ENCODE measurements at places on chromosomes 11 and 22.

DNA sequence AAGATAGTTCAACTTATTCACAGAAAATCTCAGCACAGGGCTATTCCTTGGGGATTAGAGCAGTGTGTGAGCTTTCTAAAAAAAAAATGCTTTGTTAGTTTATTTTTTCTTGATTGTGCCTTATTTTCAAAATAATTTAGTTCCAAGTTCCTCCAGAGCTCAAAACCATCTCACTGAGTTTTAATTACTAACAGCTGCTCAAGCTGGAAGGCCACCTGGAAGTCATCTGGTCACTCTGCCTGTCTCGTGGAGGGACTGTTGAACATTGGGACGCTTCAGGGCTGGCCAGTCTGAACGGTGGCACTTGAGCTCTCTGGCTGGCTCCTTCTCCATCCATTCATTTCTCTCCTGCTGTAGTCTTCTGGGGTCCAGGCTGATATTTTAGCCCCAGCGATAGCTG, 4.0 kb downstream of the OR51E1 start:
- DNase-seq = no peak

GRCh38 chr11:72998676-72999075, 143.4 kb downstream of the FCHSD2 start:
- DNase-seq = no peak

- no peak for DNase-seq
Observed at GRCh38 chr11:122103321-122103720, 12.7 kb downstream of the BLID start.

DNA sequence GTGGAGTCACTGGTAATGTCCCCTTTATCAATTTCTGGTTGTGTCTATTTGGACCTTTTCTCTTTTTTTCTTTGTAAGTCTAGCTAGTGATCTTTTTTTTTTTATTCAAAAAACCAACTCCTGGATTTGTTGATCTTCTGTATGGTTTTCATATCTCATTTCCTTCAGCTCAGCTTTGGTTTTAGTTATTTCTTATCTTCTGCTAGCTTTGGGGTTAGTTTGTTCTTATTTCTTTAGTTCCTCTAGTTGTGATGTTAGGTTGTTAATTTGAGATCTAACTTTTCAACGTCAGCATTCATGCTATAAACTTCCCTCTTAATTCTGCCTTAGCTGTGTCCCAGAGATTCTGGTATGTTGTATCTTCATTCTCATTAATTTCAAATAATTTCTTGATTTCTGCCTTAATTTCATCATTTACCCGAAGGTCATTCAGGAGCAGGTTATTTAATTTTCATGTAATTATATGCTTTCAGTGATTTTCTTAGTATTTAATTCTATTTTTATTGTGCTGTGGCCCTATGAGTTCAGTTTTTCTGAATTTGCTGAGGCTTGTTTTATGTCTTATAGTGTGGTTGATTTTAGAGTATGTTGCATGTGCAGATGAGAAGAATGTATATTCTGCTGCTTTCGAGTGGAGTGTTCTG, 29.0 kb downstream of the PI4KA start:
- no peak for DNase-seq

DNA sequence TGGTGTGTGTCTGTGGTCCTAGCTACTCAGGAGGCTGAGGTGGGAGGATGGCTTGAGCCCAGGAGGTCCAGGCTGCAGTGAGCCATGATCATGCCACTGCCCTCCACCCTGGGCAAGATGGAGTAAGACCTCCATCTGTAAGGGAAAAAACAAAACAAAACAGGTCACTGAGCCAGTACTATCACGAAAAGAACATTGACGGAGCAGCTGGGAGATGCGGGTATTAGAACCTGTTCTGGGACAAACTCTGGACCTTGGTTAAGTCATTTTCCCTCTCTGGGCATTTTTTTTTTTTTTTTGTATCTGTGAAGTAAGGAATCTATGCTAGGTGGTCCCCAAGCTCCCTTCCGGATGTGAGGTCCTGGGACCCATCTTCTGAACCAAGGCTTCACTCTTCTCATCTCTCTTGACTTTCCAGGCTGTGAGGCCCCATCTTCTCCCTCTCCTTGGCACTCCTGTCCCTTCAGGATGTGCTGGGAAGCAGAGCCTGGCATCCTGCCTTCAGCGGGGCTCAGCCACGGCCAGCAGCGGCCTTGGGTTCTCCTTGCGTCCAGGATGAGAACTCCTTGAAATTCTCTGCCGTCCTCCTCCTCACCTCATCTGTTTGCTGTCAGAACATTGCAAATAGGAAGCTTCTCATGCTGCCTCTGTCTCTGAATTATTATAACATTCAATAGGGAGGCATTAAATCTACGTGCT, 130.8 kb downstream of the GRIK4 start:
- no peak for DNase-seq

- no peak for DNase-seq
Observed at GRCh38 chr11:59865031-59865430, 1.3 kb downstream of the TCN1 start.

DNA sequence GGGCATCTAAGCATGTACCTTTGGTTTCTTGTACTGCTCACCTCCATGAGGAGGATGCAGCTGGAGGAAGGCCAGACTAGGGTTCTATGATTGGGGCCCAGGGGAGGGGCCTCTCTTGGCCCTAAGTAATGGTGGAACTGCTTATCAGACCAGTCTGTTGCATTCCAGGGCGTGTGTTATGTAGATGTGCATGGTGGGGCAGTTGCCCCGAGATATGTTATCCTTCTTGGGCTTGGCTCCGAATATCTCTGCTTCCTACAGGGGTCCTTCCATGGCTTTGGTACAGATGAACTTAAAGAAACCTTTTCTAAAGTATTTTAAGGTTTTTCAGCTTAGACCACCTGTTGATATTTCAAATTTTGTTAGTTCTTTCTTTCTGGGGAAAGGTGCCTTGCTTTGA, 126.0 kb downstream of the SWAP70 start:
- DNase-seq = no peak

GRCh38 chr11:100920593-100920992, 209.0 kb downstream of the PGR start:
- DNase-seq = no peak

GRCh38 chr11:122691549-122692150, 36.1 kb downstream of the UBASH3B start:
- DNase-seq = no peak

DNA sequence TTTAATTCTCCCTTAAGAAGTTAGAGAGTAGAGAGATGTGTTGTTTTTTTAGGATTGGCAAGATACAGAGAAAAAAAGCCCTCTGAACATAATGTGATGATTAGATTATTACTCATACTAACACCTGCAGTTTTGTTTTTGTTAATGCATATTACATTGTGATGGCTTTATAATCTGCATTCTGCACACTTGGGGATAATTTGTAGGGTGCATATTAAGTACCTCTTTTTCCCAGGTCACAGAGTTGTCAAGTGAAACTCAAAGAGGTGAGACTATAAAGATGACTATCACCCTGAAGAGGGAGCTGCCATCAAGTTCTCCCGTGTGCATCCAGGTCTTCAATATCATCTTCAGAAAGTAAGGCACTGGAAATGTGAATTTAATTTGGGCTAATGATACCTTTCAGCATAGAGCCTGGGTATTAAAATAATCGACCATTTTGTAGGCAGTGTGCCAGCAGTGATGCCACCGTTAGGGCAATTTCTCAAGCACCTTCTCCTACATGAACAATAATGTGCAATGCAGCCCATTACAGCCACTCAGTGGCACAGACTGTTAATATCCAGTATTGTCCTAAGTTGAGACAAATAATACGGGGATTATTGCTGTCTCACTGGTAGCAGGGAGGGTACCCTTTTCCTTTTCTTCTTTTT, 16.2 kb downstream of the PIWIL4 start:
- no peak for DNase-seq

DNA sequence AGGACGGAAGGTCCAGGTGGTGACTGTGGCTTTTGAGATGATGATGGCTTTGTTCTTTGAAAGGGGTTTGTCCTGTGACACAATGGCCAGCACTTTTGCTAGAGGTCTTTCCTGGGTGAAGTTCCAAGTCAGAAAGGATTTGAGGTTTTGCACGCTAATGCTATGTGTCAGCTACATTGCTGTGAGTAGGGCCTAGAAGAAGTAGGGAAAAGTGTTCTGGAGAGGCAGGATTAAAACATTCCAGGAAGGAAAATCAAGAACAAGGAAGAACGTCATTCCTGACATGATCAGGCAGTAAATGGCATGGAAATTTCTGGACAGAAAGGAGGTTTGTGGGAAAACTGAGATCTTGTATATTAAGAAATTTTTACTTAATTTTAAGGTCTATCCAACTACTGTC, 290.7 kb downstream of the NTM start:
- DNase-seq = no peak

DNA sequence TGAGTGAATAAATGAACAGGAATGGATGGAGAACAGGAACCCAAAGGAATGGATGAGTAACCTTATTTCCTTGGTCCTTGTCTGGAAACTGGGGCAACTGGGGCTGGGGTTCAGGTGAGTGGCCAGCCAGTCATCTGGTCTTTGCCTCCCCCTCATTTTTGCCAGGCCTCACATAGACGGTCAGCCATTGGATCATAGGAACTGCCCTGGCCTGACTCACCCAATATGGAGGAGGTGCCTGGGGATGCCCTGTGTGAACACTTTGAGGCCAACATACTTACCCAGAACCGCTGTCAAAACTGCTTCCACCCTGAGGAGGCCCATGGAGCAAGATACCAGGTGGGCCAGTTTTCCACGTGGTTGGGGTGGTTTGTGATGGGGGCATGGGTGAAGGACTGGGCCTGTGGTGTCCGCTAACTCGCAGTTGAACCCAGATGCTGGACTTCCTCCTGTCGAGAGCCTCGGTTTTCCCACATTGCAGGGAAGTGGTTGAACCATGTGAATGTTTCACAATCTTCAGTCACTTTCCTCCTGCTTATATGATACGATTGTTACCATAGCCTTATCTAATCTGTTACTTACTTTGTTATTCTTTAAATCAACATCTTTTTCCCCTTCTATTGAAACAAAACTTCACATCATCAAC, 4.4 kb downstream of the TRIOBP start:
- DNase-seq = no peak
